ENCODE measurements at places on chromosomes 13 and 19. TPM values are rescaled to one million over a fixed set of nuclear protein-coding genes. Genes with fewer than 3 reads are reported as not detected.

PTH2 gene
- total RNA-seq: not detected

FUT2 gene
- total RNA-seq: not detected

NTF4 gene
- not detected for total RNA-seq

GPR32 gene
- total RNA-seq: not detected

POSTN gene
- 686 TPM for total RNA-seq

DCAF15 gene
- 10.0 TPM for total RNA-seq

FRY gene
- 28.3 TPM for total RNA-seq

RFXANK gene
- 32.9 TPM for total RNA-seq

ZNF729 gene
- not detected for total RNA-seq

IGFL2 gene
- 0.13 TPM for total RNA-seq

EMC10 gene
- 87.3 TPM for total RNA-seq

KCTD4 gene
- total RNA-seq: 0.20 TPM

CEACAM16 gene
- total RNA-seq: not detected

ZIM2 gene
- not detected for total RNA-seq

FOXA3 gene
- total RNA-seq: not detected

ZNF101 gene
- total RNA-seq: 5.4 TPM

CYP2A6 gene
- not detected for total RNA-seq

TNFAIP8L1 gene
- total RNA-seq: 2.1 TPM

PDX1 gene
- not detected for total RNA-seq

ZC3H4 gene
- 10.4 TPM for total RNA-seq

ENOX1 gene
- 5.5 TPM for total RNA-seq

RASGRP4 gene
- total RNA-seq: not detected

CEACAM4 gene
- total RNA-seq: not detected

ZNF135 gene
- 5.1 TPM for total RNA-seq

PRODH2 gene
- not detected for total RNA-seq

IRGQ gene
- total RNA-seq: 29.3 TPM

SERTAD3 gene
- total RNA-seq: 16.7 TPM

RGS9BP gene
- total RNA-seq: 0.56 TPM

LYPD3 gene
- not detected for total RNA-seq

GPC6 gene
- total RNA-seq: 54.6 TPM

ZSCAN4 gene
- total RNA-seq: not detected

EHD2 gene
- total RNA-seq: 370 TPM

MCOLN1 gene
- total RNA-seq: 8.8 TPM

FFAR3 gene
- not detected for total RNA-seq

RFXAP gene
- 1.8 TPM for total RNA-seq

ZNF845 gene
- 7.3 TPM for total RNA-seq

LAIR1 gene
- total RNA-seq: not detected

PRTN3 gene
- total RNA-seq: not detected

OR4F17 gene
- total RNA-seq: not detected

COMP gene
- 0.53 TPM for total RNA-seq

C19orf44 gene
- 4.5 TPM for total RNA-seq

ZNF284 gene
- total RNA-seq: 4.1 TPM

ERICH4 gene
- total RNA-seq: not detected

HSPB6 gene
- total RNA-seq: 161 TPM

VPS36 gene
- 26.9 TPM for total RNA-seq

GGACT gene
- total RNA-seq: 3.4 TPM

C19orf73 gene
- total RNA-seq: 0.26 TPM

TSHZ3 gene
- 14.7 TPM for total RNA-seq

URAD gene
- total RNA-seq: not detected

PRR12 gene
- 6.1 TPM for total RNA-seq

ZNF728 gene
- total RNA-seq: 0.13 TPM

KLK3 gene
- total RNA-seq: not detected

ZNF221 gene
- 13.0 TPM for total RNA-seq

CYP4F2 gene
- not detected for total RNA-seq

All from smooth muscle cell of the pulmonary artery (primary cell).